Ovary (tissue), 10 donors: ENCODE measurements at places on chromosomes 5 and 9. TPM values are rescaled to one million over a fixed set of nuclear protein-coding genes. Genes with fewer than 3 reads are reported as not detected.

The CTXN3 gene
- total RNA-seq, result not detected

GRCh38 chr9:93644397-93645088, 68.2 kb downstream of the PHF2 start:
- peak; percentile 4 for DNase-seq

DNA sequence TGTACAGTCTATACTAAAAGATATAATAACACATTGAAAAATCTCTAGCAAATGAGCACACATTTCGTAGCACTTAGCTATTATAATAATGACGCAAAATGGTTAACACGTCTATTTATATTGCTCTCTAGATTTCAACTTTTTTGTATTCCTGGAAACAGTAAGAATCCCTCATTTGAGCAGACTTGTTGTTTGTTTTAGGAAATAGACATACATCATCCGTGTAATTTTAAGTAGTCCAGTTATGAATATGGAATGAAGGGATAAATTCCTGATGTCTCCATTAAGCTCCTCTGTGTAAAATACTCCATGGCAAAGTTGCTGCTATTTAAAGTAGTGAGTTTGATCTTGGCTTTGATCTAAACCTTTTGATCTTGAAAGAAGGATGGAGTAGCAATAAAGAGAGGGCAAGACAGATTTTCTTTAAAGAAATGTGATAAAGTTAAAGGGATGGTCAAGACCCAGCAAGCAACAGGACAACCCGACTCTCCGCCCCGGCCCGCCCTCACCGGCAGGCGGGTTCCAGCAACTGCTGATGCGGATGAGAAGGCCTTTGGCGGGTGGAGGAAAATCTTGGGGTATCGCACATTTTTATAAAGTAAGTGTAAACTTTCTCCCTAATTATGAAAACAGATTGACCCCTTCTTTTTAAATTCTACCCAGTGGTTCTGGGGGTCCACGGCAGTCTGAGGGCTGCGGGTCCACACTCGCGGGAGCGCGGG, 277.4 kb downstream of the AOPEP start:
- DNase-seq, result peak; percentile 64

The MSX2 gene
- not detected for total RNA-seq

DNA sequence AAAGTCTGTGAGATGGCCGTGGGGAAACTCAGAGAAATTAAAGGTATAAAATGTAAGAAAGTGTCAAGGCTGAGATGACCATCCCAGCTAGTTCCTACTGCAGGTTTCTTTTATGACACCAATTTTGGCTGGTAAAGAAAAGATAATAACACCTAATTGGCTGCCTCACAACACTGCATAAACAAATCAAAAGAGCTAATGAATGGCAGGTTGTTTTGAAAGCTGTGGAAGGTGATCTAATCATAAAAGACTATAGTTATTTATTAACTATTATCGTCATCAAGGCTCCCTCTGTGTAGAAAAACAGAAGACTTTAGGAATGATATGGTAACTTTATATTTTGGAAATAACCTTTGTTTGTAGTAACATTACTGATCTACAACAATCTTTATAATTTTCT, 3.5 kb upstream of the SPINK5 start:
- no peak for DNase-seq

GRCh38 chr9:90189306-90189705, 453.3 kb downstream of the DIRAS2 start:
- no peak for DNase-seq

The F2RL1 gene
- 12.3 TPM for total RNA-seq

GRCh38 chr5:56386046-56386445, 152.9 kb upstream of the ANKRD55 start:
- DNase-seq, result no peak

DNA sequence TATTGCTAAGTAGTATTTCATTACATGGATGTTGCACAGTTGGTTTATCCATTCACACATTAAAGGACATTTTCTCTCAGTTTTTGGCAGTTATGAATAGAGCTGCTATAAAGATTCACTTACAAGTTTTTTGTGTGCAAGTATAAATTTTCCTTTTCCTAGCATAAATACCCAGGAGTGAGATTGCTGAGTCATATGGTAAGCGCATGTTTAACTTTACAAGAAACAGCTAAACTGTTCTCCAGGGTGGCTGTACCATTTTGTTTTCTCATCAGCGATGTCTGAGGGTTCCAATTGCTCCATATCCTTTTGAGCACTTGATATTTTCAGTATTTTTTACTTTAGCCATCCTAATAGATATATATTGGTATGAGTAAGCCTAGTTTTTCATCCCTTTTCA, 16.4 kb upstream of the ABCA1 start:
- no peak for DNase-seq

DNA sequence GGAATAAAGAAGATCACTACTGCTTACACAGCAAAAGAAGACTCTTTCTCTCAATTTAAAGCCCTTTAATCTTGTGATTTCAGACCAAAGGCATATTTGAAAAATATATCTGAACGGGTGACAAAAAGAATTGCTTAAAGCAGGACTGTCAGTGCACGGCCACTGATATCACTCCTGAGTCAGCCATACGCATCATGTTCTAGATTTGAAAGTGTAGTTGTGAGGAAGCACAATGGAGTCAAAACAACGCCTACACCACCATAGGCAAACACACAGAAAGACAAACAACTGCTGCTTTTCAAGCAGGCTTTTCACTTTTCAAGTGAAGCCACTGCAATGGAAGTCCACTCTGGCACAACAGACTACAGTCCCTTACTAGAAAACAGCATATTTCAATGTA, 141.7 kb downstream of the AUH start:
- no peak for DNase-seq

The CCDC180 gene
- 8.9 TPM for total RNA-seq
